ENCODE measurements at places on chromosomes 1 and 21.

DNA sequence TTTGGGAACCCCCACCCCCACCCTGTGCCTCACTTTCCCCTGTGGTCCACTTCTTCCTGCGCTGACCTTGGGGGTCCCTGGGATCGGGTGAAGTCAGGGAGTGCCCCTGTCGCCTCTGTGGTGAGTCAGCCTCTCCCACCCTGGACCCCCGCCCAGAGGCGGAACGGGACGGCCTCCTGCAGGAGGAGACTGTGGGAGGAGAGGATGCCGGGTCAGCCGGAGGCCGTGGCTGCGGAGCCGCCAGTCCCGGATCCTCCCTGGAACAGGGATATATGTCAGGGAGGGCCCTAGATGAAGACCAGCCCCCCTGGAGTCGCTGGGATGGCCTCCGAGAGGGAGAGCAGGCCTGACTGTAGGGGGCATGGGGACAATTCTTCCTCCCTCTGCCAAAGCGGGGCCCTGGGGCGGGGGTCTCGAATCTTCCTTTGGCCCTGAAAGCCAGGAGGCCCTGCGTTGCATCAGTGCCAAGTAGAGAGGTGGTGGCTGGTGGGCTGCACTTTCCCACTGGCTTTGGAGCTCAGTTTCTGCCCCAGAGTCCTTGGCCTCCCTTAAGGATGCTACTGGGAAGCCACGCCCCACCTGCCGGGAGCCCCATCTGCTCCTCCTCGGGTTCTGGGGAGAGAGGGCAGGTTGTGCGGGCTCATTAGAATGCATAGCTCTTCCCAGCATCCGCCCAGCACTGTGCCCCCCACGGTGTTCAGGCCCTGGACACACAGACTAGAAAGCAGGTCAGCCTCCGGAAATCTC lies 930 bp downstream of the ARHGEF10L start:
- no peak for DNase-seq

DNA sequence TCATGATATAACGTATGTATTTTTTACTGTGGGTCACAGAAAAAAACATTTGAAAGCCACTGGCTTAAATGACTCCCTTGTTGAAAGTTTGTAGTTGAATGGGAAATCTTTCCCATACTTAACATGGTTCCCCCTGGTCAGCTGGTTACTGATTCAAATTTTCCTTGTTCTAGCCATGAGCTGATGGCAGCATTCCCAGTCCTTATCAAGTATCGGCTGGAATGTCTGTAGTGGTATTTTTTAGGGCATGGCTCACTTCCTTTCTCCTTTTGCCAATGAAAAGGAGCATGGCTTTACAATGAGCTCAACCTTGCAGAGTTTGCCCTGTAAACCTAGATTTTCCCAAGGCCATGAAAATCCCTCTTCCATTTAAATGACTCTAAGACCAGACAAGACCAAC lies 55.7 kb downstream of the GIPC2 start:
- DNase-seq = no peak

DNA sequence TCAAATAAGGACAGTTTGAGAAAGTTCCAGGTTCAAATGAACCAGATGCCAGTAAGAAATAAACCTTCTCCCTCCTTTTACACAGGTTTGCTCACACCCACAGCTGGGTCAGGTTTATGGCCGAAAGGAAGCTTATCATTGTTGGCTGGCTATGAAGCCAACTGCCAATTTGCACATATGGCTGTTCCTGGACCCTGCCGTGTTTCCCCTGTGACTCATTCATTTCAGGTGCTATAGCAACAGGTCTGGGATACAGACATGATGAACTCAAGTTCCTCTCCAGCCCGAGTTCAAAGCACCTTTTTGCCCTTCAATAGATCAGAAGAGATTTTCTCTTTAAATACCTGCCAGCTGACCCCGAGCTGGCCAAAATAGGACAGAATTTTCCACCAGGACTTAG lies 134.4 kb upstream of the SMYD2 start:
- DNase-seq = no peak

DNA sequence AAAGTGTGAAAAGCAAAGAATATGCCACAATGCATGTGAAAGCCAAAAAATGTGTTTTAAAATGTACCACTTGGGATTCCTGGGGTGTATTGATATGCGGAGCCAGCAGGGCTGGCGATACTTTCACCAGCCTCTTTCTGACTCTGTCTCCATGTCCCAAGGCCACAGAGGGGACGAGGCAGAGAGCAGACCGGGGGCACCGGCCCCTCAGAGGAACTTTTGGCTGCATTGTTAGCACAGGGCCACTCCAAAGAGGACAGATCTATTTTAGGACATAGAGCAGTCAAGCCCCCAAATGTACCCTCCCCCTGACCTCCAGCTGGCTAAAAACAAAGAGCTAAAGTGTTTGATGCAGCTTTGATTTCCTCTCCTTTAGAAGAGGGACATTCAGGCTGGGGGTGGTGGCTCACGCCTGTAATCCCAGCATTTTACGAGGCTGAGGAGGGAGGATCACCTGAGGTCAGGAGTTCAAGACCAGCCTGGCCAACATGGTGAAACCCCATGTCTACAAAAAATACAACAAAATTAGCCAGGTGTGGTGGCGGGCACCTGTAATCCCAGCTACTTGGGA lies 25.6 kb upstream of the ZNF436 start:
- no peak for DNase-seq

DNA sequence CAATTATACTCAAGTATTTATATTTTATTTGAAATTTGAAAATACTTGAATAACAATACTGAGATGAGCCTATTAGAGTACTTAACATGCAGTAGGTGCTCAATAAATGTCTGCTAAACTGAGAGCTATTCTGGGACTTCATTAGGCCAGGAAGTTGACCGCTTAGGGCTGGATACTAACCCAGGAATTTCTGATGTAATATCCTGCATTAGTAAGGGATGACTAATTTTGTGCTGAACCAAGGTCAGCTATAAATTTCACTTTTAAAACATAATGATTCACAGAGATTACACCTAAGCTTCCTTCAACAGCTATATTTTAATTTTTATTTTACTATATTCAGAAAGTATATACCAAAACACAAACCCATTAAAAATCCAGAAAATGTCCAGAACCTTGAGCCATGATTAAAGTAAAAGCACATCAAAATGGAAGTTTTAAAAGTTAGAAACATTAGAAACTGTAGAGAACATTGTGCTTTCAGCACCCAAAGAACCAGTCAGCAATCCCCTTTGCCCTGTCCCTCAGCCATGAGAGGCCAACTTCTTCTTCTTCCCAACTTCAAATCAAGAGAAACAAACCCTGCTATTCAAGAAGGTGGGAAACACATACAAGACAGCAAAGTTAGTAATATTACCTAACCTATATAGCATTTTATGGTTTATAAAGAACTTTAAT lies 35.4 kb downstream of the WNT2B start:
- no peak for DNase-seq

- peak; percentile 30 for DNase-seq
Measured at GRCh38 chr1:247517795-247518612, 18.2 kb downstream of the OR2C3 start.

Measured in stimulated activated CD8-positive, alpha-beta memory T cell treated with anti-CD3 and anti-CD28 coated beads, Interleukin-4, amount 100 ng/mL, for 48 hours (primary cell).